Right ventricle myocardium superior (tissue), 1 donor: ENCODE measurements at places on chromosomes 16 and 17. TPM values are rescaled to one million over a fixed set of nuclear protein-coding genes. Genes with fewer than 3 reads are reported as not detected.
A peak's percentile ranks its signal among the peaks of the same experiment; 100 is the strongest.

The ABCC11 gene
- total RNA-seq = not detected

The IRX5 gene
- total RNA-seq = 11.6 TPM

The ANKRD11 gene
- total RNA-seq = 64.9 TPM

DNA sequence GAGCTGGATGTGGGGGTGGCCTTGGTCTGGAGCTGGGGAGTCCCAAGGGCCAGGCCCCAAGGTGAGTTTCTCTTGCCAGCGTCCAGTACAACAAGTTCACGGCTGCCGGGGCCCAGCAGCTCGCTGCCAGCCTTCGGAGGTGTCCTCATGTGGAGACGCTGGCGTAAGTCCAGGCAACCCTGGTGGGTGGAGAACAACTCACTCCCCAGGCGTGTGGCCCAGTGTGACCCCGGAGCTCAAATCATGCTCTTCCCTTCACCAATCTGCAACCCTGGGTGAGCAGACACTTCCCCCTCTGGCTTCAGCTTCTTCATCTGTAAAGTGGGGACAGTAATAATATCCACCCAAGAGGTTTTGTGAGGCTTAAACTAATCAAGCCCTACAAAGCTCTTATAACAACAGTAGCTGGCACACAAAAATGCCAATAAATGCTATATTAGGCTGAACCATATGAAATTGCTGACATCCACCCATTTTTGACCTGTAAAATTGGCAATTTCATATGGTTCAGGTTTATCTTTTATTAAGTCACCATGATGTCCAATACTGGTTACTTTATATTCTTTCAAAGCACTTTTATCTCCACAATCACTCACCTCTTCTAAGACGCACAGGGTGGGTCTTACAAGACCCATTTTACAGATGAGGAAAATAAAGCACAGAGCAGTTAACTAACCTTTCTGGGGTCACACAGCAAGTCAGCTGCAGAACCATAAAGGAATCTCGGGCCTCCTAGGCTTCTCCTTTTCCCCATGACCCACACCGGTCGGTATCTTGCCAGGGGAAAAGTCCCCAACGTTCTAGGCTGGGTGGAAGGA is 19.7 kb downstream of the DEXI start:
- peak; percentile 91 for DNase-seq

GRCh38 chr17:30832438-30833124 is 815 bp downstream of the ATAD5 start:
- DNase-seq = no peak

DNA sequence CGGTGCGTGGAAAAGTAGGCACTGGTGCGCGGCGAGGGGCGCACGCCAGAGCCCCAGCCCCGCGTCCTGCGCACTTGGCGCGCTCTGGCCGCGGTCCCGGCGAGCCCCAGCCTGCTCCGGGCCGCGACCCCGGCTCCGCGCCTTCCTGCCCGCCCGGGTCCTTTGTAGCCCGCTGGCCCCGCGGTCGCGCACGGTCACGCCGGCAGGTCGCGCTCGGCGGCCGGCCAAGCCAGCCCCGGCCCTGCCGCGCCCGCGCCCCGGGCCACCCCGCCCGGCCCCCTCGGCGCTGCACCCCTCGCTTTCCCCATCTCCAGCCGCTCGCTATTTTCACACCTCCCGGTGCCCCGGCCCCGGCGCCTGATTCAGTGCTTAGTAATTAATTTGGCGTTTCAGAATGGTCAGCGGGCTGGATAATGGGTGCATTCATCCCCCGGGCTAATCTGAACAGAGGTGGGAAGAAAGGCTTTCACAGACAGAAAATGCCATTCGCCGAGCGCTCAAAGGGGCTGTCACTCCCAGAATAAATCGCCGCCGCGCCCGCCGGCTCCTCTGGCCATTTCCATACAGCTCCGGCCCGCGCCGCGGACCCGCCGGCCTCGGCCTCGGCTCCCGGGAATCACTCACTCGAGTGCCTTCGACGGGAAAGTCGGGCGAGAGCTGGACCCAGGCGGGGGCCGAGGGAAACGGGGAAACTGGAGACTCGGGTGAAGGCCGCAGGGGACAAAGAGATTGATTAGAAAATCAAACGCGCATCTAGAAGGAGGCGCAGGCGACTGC is 17.8 kb upstream of the NTN1 start:
- DNase-seq = no peak

- no peak for DNase-seq
Observed at GRCh38 chr17:34363183-34363661, at the start of gene CCL1. CCL1 (minus strand) TSS chr17:34363233; CDS start chr17:34363161, 72 bp downstream.

DNA sequence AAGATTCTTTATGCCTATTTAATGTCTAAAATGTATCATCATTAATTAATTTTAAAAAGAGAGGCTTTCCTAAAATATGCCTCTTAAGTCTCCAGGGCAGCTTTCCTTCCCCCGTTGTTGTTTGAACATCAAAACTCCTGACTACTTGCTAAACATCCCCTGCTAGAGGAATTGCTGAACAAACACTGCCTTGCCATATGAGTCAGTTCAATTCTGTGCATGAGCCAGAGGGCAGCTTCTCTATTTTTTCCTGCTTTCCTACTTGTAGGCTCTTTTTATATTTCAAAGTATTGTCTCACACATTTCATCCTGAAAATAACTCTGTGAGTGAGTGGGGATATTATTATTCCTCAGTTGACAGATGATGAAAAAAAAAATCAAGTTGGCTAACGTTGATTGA is 143.4 kb downstream of the HS3ST4 start:
- DNase-seq = no peak

DNA sequence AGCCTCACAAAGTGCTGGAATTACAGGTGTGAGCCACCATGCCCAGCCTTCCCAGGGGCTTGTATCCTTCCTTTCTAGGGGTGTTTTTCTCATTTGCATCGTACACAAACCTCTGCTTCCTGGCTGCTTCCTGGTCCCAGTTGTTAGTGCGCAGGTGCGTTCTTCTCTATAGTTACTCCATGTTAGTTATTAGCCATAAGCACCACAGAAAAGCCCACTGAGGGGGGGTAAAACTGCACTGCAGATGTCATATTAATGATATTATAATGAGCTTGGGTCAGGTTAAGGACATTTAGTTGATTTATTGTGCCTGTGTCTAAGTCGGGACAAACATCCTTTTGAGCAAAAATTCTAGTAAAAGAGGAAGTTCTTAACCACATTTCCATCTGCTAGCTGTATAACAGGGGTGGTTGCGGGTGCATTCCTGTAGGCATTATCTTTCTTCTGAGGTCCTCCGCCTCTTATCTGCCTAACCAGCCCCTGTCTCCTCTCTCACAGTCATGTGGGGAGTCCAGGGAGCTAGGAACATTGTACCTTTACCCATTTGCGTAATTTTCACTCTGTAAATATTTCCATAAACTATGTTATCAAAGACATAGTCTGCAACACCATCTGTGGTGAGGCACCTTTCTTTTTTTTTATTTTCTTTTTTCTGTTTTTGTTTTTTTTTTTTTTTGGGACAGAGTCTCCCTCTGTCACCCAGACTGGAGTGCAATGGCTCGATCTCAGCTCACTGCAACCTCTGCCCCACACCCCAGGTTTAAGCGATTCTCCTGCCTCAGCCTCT is 23.6 kb upstream of the ATF7IP2 start:
- DNase-seq = no peak
